ENCODE measurements at places on chromosomes 11 and 22.

DNA sequence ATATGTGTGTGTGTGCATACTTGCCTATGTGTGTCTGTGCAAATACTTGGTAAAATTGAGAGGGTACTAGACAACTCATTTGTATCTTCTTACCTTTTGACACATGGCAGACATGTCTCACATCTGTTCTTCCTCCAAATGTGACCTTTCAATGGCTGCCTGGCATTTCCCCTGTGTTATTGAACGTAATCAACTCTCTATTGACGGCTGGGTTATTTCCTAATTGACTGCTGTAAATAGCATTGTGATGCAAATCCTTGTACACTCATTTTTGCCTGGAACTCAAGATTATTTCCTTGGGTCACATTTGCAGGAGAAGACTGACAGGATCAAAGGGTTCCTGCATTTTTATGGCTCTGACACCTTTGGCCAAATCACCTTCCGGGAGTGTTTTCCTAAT lies 37.4 kb downstream of the KCNQ1 start:
- no peak for DNase-seq

DNA sequence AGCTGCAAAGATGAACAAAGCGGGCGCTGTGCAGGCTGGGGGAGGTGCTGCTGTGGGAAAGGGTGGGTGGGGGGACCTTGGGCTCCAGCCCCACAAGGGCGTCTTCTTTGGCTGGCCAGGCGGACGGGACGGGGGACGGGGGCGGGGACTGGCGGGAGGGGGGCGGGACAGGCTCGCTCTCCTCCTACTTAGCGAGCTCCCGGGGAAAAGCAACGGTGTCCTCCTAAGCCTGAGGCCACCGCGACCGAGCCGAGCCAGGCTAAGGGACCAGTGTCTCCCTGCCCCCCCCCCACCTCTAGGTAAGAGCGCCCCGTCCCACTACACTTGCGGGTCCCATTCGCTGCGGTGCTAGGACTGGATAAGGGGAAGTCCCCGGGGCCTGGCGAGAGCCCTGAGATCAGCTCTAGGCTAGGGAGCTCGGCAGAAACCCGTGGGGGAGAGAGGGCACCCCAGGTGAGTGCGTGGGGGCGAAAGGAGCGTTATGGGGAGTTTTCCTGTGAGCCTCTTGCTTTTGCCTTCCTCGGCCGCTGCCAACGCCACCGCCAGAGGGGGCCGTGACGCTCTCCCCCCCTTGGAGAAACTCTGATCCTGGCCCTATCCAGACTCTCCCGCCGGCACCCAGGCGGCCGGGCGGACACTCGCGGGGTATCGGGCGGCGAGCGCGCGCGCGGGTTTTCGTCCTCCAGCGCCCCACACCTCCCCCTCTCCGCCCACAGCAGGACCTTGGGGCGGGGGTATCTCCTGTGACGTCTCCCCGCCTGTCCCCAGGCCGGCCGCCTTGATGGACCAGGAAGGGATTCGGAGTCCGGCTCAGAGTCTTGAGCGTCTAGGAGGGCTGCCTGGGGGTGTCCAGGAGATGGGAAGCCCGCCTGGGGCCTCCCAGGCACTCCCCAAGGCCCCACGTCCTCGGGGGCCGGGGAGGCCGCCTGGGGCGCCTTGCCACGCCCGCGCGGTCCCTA lies at the start of gene PHLDB1:
TSS of gene PHLDB1 (plus strand) at position 215 of the 959 bp plus-strand sequence. CDS start 6,222 bp downstream, outside the sequence.
- DNase-seq: peak; percentile 77

DNA sequence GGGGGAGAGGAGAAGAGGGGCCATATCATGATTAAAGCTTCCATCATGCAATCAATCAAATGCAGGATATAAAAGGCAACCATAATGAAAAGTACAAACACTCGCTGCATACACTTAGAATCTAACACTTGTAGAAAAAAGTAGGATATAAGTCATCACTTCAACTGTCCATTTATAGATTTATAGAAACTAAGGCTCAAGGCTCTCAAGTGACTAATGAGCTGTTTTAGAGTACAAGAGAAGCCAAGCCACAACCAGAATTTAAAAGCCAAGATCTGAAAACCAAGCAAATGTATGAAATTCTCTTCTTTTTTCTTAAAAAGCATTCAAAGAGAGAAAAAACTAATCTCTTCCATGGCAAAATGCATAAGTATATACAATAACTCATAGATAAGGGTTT lies 160.2 kb upstream of the BLID start:
- DNase-seq: no peak

DNA sequence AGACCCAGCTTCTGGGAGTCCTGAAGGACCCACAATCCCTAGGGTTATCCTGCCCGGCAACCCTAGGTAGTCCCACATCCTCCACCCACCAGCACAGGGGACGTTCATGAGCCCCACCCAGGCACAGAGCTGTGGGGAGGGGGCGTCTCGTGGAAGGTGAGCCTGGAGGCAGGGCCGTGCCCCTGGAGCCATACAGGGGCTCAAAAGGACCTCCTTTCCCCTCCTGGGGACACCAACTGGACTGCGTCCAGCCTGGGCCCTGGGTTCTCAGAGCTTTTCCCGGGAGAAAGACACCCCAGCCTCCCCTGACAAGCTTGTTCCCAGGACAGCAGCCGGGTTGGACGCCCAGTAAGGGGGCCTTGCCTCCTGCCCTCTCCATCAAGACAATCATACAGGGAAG lies 78.4 kb downstream of the BRD1 start:
- DNase-seq: no peak

GRCh38 chr22:26066534-26066933 lies 102.7 kb upstream of the SEZ6L start:
- DNase-seq: peak; percentile 98

GRCh38 chr11:26134481-26135355 lies 197.2 kb upstream of the ANO3 start:
- peak; percentile 21 for DNase-seq

- DNase-seq: no peak
Observed at GRCh38 chr22:44212936-44213335, 32.2 kb downstream of the PARVG start.

- DNase-seq: peak; percentile 37
Observed at GRCh38 chr11:72333661-72334060, 89.7 kb upstream of the PHOX2A start.

GRCh38 chr11:26365284-26365683 lies 33.4 kb downstream of the ANO3 start:
- DNase-seq: no peak

DNA sequence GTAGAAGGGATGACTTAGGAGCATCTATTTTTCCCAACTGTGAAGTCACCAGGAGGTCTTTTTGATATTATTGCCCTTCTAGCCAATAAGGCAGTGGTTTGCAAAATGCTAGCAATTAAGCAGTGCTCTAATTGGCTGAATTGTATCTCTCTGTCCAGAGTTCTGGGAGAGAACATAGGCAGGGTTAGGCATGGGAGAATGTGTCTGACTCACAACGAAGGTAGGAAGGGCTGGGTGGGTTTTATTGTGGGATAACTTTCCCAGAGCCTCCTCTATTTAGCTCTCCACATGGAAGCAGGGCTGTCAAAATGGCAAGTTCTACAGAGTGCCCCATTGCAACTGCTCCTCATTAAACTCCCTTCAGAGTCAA lies 415.9 kb upstream of the CADM1 start:
- peak; percentile 64 for DNase-seq

GRCh38 chr11:8028766-8029165 lies 41.6 kb downstream of the EIF3F start:
- no peak for DNase-seq

DNA sequence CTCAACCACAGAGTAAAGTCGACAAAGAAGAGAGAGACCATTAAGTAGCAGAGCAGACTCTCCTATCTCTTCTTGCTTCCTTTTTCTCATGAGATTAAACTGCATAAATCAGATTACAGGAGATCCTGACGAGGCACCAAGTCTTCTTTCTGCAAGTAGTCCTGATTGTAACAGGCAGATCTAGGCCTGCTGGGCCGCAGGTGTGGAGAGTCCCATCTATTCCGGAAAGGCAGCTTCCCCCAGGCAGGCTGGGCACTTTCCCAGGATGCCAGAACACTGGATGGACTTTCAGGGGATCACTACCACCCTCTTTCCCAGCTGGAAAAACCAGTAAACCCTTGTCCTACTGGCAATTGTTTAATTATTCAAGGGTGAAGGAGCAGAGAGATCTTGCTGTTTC lies 173.0 kb upstream of the CADM1 start:
- peak; percentile 34 for DNase-seq

DNA sequence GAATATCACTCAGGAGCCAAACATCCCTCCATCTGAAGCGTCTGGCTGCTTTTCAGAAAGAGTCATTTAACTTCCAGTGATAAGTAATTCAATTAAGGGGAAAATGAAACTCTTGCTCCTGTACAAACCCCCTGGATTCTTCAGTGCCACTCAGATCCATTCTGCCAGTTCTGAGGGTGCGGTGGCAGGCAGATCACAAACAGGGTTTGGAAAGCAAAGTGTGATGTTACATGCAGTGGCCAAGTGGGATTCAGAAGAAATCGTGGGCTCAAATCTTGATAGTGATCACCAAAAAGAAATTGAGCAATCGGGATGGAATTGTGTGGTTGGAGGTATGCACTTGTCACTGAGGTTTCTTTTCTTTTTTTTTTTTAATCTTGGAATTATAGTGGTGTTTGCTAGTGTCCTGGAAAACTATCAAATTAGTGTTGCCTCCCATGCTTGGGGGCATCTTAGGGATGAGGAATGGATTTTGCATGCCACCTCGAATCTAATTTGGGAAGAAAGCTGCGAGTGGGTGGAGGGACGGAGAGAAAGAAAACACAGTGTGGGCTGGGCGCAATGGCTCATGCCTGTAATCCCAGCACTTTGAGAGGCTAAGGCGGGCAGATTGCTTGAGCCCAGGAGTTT lies 22.5 kb upstream of the RTL6 start:
- DNase-seq: no peak

DNA sequence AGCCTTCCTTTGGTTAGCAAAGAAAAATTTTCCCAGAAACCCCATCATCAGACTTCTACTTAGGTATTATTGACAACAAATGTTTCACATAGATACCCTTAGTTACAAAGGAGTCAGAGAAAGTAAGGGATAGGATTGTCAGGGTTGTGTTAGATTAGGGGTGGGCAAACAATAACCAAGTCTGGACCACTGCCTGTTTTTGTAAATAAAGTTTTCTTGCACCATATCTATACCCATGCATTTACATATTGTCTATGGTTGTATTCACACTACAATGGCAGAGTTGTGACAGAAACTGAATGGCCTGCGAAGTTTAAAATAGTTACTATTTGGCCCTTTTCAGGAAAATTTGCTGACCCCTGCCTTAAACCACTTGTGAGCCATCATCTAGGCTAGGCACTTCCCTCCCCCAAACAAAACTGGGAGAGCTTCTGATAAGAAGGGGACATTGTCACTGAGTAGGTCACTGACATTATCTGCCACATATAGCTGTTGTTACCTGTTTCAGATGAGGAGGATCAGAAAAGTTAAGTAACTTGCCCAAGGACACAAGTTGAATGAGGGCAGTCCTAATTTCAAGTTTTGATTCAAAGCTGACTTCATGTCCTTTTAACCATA lies 40.7 kb upstream of the TMEM135 start:
- no peak for DNase-seq

DNA sequence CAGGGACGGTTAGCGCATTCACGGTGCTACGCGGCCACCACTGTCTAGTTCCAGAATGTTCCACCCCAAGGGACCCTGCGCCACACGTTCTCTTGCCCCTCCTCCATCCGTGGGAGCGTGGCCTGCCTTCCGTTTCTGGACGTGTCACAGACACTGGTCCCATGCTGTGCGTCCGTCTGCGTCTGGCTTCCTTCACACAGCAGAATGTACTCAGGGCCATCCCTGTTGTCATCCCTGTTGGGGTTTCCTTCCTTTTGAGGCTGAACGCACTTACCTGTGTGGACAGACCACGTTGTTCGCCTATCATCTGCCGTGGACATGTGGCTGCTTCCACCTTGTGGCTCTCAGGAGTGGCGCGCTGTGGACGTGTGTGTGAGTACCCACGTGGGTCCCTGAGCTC lies 24.9 kb downstream of the BRSK2 start:
- no peak for DNase-seq

DNA sequence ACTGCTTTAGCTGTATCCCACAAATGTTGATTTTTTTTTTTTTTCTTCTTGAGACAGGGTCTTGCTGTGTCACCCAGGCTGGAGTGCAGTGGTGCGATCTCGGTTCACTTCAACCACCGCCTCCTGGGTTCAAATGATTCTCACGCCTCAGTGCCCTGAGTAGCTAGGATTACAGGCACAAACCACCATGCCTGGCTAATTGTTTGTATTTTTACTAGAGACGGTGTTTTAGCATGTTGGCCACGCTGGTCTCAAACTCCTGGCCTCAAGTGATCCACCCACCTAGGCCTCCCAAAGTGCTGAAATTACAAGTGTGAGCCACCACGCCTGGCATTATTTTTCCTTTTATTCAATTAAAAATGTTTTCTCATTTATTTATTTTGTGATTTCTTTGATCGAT lies 55.9 kb downstream of the PDHX start:
- DNase-seq: no peak

DNA sequence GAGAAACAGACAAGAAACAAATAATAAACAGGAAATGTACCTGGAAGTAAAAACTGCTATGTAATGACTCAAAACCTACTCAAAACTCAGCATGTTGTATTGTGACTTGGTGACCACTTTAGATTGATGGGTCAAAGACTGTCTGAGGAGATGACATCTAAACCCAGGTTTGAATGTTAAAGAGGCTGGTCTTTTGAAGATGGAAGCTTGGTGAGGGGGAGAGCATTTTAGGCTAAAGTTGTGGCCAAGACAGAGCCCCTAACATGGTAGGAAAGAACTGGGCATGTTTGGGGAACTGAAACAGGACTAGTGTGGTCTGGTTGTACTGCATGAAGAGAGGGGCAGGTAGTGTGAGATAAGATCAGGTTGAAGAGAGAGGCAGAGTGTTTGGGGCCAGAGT lies 85.3 kb upstream of the MYO18B start:
- DNase-seq: no peak

- no peak for DNase-seq
Observed at GRCh38 chr11:66722745-66723651, 6.0 kb downstream of the SPTBN2 start.

DNA sequence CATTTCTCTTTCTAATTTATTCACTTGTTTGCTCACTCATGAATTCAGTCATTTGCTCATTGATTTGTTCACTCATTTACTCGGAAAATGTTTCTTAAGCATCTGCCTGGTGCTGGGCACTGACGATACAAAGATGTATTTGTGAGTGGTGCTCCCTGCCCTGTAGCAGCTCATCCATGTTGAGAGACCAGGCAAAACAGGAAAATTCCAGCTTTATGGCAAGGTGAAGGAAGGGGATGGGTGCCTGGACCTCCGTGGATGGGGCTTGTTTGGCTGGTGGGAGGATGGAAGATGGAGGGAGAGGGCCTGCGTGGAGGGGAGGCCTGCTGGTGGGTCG lies 53.1 kb downstream of the TBC1D22A start:
- peak; percentile 62 for DNase-seq

- no peak for DNase-seq
Observed at GRCh38 chr22:17997456-17997855, 26.9 kb downstream of the MICAL3 start.

DNA sequence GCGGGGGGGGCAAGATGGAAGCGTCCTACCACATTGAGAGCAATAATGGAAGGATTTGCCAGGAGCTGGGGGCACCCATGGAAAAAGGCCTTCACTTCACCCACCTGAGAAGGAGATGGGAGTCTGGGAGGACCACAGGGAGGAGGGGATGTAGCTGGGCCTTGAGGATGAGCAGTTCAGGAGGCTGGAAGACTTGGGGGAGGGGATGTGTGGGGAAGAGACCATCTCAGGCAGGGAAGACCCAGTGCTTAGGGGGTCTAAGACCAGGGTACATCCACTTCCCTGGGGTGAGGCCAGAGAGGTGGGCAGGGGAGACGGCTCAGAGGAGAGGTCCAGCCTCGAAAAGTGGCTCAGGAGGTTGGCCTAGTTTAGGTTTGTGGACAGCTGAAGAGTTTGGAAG lies 71.3 kb upstream of the TCF20 start:
- peak; percentile 60 for DNase-seq
